Smooth muscle cell of the brain vasculature (primary cell): ENCODE measurements at places on chromosomes 1 and 21.

DNA sequence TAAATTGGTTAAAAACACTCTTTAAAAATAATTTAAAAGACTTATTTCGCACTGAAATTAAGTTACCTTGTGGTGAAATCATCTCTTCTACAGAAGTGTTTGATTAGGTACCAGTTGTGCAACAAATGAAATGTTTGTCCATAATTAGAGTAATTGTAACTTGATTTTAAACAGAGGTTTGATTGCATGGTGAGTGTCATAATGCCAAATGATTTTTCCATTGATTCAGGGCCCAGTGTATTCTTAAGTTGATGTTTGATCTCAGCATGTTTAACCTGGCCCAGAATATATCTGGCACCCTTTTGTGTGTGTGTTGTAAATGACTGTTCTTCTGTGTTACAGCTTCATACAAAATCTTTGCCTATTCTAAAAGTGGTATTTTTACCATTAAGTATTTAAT is 28.5 kb downstream of the LRRC8B start:
- no peak for DNase-seq

DNA sequence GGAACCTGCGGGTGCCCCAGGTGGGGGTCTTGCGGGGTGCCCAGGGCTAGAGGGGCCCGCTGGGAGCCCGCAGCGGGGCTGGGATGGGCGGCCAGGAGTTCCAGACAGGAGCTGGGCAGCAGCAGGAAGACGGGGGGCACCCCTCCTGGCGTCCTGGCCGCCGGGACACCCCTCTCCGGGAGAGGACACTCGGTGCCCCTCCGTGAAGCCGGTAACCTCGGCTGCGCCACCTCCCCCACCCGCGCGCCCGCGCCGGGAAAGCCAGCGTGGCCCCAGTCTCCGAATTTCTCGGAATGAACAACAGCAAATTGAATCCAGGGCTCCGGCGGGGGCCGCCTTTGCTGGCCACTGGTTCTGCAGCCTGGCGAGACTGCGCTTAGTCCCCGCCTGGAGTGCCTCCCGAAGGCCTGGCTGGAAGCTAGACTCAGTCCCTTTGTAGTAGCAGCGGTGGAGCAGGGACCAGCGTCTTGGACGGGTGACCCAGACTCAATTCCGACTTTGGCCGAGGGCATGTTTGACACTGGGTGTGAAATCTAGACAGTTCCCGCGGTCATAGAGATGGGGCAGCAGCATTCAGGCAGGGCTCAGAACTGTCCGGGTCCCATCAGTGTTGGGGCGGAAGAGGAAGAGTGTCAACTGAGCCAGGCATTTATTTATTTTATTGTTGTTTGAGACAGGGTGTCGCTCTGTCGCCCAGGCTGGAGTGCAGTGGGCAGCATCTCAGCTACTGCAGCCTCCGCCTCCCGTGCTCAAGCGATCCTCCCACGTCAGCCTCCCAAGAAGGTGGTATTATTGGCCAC is 773 bp downstream of the IFNGR2 start:
- DNase-seq = no peak

- DNase-seq = no peak
Observed at GRCh38 chr1:248834343-248834940, 3.6 kb upstream of the ZNF672 start.

GRCh38 chr1:162011337-162012012 is 12.2 kb downstream of the OLFML2B start:
- DNase-seq = no peak

- DNase-seq = no peak
Observed at GRCh38 chr1:162882248-162882674, 21.3 kb upstream of the CCDC190 start.

GRCh38 chr1:215269955-215270354 is 187.4 kb downstream of the KCNK2 start:
- DNase-seq = no peak

DNA sequence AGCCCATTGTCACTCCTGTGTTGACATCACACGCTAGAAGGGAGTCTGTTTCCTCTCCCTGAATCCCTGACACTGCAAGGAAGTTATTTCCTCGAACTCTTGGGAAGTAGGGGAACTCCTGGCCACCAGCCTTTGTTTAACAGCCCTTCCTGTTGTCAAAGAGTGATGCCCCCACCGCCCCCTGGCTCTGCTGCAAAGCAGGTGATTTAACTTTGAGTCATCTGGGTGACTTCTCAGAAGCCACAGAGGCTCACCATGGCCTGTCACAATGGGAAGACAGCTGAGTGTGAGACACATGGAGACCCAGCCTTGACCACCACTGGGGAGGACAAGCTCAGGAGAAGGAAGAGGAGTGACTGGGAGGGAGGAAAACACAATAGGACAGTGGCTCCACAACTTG is 182.8 kb downstream of the PSMG1 start:
- DNase-seq = no peak

GRCh38 chr1:15430787-15431570 is 7.3 kb upstream of the CTRC start:
- DNase-seq = no peak

- no peak for DNase-seq
Observed at GRCh38 chr1:96519851-96520578, 201.6 kb upstream of the PTBP2 start.

DNA sequence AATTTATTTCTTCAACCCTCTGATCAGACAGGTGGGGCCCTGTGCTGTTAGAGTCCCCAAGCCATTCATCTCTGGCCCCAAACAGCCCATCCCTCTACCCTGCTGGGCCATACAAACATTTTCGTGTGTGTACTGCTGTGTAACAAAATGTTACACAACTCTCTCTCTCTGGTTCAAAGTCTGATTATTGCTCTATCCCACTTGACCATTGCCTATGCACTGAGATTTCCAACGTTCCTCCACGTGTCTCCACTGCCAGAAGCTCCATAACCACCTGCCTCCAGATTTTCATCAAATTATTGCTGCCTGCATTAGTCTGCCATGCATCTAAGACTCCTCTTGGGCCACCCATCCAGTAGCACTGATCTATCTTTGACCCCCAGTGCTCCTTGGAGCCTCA is 104.8 kb downstream of the ELAVL4 start:
- DNase-seq = no peak

- no peak for DNase-seq
Observed at GRCh38 chr1:29264773-29265389, 28.6 kb downstream of the PTPRU start.

DNA sequence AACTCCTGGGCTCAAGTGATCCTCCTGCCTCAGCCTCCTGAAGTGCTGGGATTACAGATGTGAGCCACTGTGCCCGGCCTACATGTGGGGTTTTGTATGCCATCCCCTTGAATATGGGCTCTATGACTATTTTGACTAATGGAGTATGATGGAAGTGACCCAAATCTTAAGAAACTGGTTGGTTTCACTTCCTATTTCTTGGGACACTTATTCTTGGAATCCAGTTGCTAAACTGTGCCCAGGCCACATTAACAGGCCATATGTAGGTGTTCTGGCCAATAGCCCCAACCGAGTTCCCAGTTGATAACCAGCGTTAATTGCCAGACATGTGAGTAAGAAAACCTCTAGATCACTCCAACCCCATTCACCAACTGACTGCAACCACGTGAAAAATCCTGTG is 36.3 kb upstream of the CLIC4 start:
- no peak for DNase-seq

- no peak for DNase-seq
Observed at GRCh38 chr1:20367626-20368025, 77.0 kb downstream of the VWA5B1 start.

DNA sequence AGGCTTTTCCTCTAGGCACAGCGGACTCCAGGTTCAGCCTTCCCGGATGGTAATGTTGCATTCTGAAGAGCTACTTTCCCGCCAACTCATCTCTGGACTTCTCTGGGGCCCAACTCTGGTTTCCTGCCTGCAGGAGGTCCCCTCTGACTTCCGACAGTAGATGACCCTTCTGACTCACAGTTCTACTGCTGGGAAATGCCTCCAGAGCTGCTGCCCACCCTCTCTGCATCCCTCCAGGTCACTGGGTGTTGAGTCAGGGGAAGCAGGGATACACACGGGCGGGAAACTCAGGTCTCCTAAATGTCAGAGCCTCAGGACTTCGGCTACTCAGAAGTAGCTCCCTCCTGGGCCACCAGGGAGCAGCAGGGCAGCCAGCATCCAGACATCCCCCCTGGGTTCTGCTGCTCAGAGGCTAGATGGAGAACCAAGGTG is 2.1 kb upstream of the KIF21B start:
- peak; percentile 36 for DNase-seq

DNA sequence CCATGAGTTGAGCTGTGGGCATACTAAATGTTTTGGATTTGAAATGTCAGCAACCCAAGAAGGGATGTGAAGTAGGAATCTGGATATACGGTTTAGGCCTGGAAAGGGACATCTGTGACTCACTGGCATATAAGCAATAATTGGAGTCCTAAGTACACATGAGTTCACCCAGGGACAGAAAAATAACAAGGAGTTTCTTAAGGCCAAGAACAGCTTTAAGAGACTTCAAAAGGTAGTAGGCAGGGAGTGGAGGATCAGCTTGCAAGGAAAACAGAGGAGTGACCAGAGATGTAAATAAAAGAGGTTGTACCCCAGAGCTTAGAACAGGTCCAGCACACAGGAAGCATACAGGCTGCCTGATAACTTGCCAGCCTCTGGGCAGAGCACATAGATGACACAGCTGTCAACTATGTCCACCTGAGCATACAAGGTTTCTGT is 28.1 kb downstream of the TMEM50B start:
- DNase-seq = no peak
